ENCODE measurements at places on chromosomes 12 and 14.

DNA sequence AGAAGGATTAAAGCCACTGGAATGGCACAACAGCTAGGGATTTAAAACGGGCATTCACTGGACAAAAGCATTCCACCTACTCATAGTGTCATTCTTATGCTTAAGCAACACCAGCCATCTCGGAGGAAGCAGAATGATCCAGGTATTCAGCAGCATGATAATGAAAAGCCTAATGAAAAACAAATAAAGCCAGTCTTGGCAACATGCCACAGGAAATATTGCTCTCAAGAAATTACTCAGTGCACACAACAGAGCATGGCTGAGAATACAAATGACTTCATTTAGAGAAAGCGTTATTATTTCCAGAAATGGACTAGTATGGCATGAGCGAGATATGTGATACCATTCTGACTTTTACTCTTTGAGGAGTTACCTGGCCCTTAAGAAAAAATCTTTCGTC, 442.2 kb downstream of the APAF1 start:
- H3K27ac ChIP-seq: no peak overlapping the region
- no peaks in the 10 kb centered on the region for H3K36me3 ChIP-seq
- H3K4me3 ChIP-seq: no peak overlapping the region
- no peaks in the 10 kb centered on the region for H3K4me1 ChIP-seq
- H3K27me3 ChIP-seq: no peaks in the 10 kb centered on the region

- no peak overlapping the region for H3K4me3 ChIP-seq
- no peak for DNase-seq
- H3K27me3 ChIP-seq: no peaks in the 10 kb centered on the region
- no peaks in the 10 kb centered on the region for H3K36me3 ChIP-seq
Measured at GRCh38 chr14:104509673-104510072, 69.9 kb upstream of the C14orf180 start.

DNA sequence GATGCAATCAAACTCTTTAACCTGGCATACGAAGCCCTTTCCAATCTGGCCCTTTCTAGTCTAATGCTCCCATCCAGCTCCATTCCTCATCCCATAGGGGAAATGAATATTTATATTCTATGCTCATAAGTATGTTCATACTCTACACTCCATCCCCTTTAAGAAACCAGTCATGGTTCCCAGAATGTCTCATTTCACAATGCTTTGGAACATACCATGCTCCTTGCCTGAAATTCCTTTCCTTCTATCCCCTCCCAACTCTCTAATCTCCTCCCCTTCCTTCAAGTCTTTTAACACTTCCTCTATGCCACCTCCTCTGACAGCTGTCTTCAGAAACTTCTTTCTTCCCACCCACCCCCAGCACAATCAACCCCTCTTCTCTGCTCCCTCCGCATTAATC, 207.0 kb upstream of the CAND1 start:
- no peak overlapping the region for H3K27ac ChIP-seq
- no peaks in the 10 kb centered on the region for H3K36me3 ChIP-seq
- H3K4me1 ChIP-seq: no peaks in the 10 kb centered on the region
- peaks cover 25% of the 10 kb centered on the region for H3K27me3 ChIP-seq
- DNase-seq: no peak

- H3K27ac ChIP-seq: peak overlapping the region; percentile 87
- H3K27me3 ChIP-seq: no peaks in the 10 kb centered on the region
- H3K36me3 ChIP-seq: peaks cover 29% of the 10 kb centered on the region
- peaks cover 81% of the 10 kb centered on the region for H3K4me1 ChIP-seq
- no peak overlapping the region for H3K4me3 ChIP-seq
- DNase-seq: no peak
Measured at GRCh38 chr14:93085911-93086310, 29.8 kb downstream of the ITPK1 start.

DNA sequence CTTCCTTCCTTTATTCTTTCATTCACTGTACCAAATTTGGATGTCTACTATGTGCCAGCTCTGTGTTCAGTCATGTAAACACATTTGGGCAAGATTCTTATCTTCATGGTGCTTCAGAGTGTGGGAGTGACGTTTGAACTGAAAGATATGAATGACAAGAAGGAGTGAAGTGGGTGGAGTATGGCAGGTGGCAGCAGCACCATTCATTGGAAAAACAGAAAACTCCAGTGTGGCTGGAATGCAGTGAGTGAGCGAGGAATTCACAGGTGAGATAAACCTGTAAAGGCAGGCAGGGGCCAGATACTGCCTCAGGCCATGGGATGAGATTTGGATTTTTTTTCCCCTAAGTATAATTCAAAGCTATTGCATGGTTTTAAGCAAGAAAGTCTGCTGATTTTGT, 140.7 kb upstream of the CCDC198 start:
- no peak for DNase-seq
- no peaks in the 10 kb centered on the region for H3K4me1 ChIP-seq
- H3K27ac ChIP-seq: no peak overlapping the region
- no peaks in the 10 kb centered on the region for H3K27me3 ChIP-seq
- no peak overlapping the region for H3K4me3 ChIP-seq

DNA sequence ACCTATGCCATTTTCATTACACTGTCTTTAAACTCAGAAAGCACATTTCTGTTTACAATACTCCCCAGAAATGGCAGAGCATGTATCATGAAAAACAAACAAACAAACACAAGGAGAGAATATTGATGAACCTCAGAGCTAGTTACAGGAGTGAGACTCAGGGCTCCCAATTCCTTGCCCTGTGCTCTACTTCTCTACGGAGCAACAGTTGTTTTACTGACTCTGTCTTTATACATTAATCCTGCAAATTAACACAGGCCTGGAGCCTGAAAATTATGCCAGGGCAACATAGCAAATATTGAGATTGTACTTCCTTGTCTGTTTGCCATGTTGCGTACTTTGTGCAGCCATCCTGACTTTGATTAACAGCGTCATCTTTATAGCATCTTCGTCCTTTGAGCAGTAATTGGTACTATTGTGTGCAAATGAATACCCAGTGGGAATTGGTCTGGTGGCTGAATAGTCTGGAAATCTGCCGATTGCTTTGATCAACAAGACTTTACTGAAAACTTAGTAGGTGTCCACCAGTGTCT, 15.2 kb upstream of the AKAP6 start:
- H3K4me3 ChIP-seq: no peak overlapping the region
- no peak overlapping the region for H3K27ac ChIP-seq
- no peak for DNase-seq
- H3K27me3 ChIP-seq: no peaks in the 10 kb centered on the region
- no peaks in the 10 kb centered on the region for H3K36me3 ChIP-seq

GRCh38 chr12:52847335-52848102, 1.3 kb downstream of the KRT78 start:
- no peak for DNase-seq
- no peaks in the 10 kb centered on the region for H3K36me3 ChIP-seq
- no peak overlapping the region for H3K27ac ChIP-seq
- H3K4me3 ChIP-seq: no peak overlapping the region
- H3K27me3 ChIP-seq: peaks cover 9% of the 10 kb centered on the region
- H3K4me1 ChIP-seq: peaks cover 2% of the 10 kb centered on the region

DNA sequence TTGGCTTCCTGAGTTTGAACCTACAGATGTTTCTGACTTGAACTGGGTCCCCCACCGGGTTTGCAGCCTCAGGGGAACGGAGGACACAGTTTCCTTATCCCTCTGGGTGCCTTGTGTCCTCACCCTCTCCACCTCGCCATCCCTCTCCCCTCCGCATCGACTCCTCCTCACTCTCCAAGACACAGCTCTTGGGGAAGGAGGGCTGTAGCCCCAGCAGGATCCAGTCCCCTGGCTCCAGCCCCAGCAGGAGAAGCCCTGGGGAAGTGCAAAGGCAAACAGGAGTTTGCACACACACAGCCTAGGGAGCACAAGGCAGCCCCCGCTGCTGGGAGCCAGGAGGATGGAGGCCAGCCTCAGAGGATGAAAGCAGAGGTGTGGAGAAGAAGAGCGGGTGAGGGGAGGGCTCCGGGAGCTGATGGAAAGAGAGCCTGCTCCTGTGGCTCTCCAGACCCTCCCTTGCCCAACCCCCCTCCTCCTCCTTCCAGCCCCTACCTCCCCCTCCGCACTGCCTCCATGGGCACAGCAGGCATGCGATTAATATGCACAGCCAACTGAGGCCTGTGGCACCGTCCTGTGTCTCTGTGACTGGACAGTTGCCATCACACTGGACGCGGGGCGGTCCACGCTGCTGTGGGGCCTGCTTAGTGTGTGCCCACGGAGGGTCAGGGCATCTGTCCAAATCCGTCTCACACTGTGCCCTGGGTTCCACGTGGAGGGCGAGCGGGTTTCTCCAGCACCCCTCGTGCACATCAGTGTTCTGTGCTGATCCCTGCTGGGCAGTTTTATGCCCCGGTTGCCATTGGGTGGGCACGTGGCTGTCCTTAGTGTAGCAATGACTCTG, 193.7 kb upstream of the DIO3 start:
- DNase-seq: no peak
- peaks cover under 1% of the 10 kb centered on the region for H3K27me3 ChIP-seq
- H3K4me3 ChIP-seq: no peak overlapping the region
- no peak overlapping the region for H3K27ac ChIP-seq
- no peaks in the 10 kb centered on the region for H3K4me1 ChIP-seq
- H3K36me3 ChIP-seq: no peaks in the 10 kb centered on the region

DNA sequence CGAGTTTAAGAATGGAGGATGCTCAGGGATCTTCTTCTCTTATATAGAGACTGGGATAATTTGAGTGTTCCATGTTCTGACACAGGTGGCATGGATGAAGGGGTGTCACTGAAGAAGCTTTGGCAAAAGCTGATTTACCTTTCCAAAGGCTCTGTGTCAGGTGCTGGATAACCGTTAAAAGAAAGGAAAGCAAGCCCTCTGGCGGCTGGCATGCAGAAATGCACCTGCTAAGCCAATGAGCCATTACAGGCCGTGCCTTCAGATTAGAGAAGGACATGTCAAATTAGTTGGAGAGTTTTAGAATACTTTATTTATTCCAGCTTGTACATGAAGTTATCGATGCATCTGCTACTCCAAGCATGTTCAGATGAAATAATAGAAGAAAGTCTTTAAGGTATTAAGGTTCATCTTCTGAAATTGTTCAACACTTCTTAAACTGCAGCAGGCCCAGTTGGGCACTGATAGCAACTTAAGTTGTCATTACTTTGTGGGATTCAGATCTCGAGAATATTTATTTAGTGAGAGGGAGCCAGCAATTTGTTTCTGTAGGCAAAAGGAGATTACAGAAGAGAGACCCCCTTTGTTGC, 678.2 kb downstream of the NRXN3 start:
- DNase-seq: peak; percentile 29
- no peaks in the 10 kb centered on the region for H3K27me3 ChIP-seq
- no peaks in the 10 kb centered on the region for H3K4me1 ChIP-seq
- H3K27ac ChIP-seq: no peak overlapping the region
- no peak overlapping the region for H3K4me3 ChIP-seq
- H3K36me3 ChIP-seq: no peaks in the 10 kb centered on the region

GRCh38 chr12:127238107-127238506, 1028.9 kb upstream of the TMEM132C start:
- DNase-seq: no peak
- no peaks in the 10 kb centered on the region for H3K36me3 ChIP-seq
- no peak overlapping the region for H3K27ac ChIP-seq
- no peak overlapping the region for H3K4me3 ChIP-seq

All from activated CD8-positive, alpha-beta T cell treated with anti-CD3 and anti-CD28 coated beads, Interleukin-2, amount 10 ng/mL, durations not matched to agents 7 days and 5 days (primary cell).